ENCODE measurements at places on chromosomes 3 and 15.

GRCh38 chr3:187963003-187963676, 190.8 kb upstream of the LPP start:
- DNase-seq, result no peak

DNA sequence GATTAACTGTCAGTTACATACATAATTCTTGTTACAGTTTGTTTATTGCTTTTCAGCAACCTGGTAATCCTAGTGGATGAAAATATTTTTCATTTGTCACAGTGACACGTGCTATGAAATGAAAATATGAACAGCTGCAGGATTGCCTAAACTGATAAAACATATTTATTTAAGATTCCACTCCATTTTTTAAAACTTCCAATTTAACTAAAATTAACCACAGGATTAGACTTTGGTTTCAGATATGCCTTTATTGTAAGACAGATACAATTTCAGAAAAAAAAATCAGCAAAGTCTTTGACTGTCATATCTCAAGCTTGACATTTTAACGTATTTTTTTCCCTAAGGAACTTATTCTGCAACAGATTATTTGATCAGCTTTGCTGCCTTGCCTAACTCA, 550.7 kb downstream of the ROBO1 start:
- no peak for DNase-seq

DNA sequence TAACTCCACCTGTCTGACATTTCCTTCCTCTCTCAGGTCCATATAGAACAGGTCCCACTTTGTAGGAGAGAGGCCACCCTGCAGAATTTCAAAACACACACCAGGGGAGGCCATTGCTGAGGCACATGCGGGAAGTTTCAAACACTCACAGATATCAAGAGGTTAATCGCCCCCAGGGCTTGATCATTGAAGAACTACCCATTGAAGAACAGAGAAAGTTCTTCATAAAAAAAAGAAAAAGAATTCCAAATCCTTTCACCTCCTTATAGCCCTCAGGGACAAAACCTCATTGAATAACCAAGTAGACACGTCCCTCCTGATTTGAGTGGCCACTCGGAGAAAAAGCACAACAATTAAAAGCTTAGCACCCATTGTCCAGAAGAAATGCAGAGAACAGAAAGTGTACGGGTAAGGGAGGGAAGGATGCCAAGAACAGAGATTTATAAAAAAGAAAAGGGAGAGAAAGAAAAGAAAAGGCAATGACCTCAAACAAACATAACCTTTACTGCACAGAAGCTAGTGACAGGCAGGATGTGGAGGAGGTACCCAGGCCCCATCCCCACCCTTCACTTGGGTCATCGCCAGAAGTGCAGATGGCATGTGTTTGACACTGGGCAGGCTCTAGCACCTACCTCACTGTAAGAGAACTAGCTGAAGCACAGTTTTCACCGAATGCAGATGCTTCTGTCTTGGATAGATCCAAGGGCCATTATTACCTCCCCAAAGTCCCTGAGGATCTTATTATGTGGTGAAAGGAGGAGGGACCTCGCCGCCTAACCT, 112.3 kb upstream of the HES1 start:
- DNase-seq, result no peak

DNA sequence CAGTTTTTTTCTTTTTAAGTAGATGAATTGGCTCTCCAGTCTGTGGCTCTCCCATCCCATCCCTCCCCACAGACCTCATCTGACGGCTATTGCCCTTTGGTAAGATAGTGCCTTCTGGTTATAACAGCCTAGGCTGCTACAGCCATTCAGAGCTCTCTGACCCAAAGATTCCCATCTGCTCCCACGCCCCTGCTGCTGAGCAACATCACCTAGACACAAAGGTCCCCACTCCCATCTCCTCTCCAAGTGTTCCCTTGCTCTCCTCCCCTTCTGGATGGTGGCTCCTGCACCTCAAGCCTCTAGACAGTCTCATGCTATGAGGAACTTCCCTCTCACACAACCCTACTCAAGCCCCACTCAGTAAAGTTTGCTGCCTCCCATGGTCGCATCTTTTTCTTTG, 23.7 kb downstream of the FBXW12 start:
- no peak for DNase-seq

DNA sequence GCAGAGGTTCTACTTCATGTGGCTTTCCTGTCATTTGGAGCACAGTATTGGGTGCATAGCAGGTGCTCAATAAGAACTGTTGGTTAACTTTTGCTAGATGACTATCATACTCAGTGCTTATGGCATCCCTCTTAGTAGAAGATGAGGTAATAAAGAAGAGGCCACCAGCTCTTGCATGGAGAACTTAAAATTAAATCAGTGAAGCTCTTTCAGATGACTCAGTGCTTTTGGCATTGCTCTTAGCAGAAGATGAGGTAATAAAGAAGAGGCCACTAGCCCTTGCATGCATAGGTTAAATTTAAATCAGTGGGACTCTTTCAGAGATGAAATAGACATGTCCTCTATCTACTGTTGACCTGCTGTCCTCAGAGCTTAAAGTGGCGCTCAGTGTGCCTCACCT, 109.4 kb upstream of the FGF7 start:
- DNase-seq, result peak; percentile 2

- DNase-seq, result no peak
Observed at GRCh38 chr3:135083756-135084155, 288.7 kb downstream of the EPHB1 start.

DNA sequence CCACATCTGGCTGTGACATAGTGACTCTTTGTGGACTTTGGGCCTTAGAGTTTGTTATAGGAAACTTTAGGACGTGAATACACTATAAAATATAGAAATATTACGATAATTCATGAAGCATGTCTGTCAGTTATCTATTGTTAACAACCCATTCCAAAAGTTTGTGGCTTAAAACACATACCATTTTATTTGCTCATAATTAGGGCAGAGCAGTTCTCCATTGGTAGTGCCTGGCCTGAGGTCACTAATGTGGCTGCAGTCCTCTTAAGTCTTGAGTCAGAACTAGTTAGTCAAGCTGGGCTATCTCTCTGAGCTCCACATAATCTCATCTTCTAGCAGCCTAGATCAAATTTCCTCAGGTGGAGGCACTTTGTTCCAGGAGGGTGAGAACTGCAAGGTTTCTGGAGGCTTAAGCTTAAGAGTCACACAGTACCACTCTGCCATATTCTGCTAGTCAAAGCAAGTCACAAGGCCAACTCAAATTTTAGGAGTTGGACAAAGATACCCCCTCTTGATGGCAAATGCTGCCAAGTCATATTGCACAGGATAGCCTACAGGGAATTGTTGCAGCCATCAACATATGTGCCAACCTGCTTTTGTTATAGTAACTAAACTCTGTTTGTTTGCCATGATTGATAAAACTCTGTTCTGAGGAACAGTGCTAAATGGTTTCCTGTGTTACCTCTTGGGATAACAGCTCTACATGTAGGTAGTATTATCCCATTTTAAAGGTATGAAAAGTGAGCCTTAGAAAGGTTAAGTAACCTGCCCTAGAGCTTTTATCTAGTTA, 8.7 kb downstream of the ATXN7 start:
- DNase-seq, result no peak

Measured in brain pericyte (primary cell).